CD4-positive, alpha-beta T cell treated with Interleukin-17A for 1 hour (primary cell): ENCODE measurements at places on chromosomes 11 and 22.

- no peak for DNase-seq
Observed at GRCh38 chr11:1153105-1153950, 4.4 kb upstream of the MUC5AC start.

GRCh38 chr22:43186272-43187170, at the start of gene TTLL12:
Gene TTLL12, minus strand, starts transcription at chr22:43187134. Its CDS starts 65 bp downstream, at chr22:43187069.
- peak; percentile 60 for DNase-seq

- peak; percentile 73 for DNase-seq
Observed at GRCh38 chr22:37674951-37675929, at the start of gene LGALS1. Gene LGALS1, plus strand, starts transcription at chr22:37675636. Its CDS starts 67 bp downstream, at chr22:37675703.

- DNase-seq: no peak
Observed at GRCh38 chr11:124207102-124207792, 24.1 kb downstream of the OR10D3 start.

- no peak for DNase-seq
Observed at GRCh38 chr11:45237711-45238315, 48.3 kb downstream of the SYT13 start.

DNA sequence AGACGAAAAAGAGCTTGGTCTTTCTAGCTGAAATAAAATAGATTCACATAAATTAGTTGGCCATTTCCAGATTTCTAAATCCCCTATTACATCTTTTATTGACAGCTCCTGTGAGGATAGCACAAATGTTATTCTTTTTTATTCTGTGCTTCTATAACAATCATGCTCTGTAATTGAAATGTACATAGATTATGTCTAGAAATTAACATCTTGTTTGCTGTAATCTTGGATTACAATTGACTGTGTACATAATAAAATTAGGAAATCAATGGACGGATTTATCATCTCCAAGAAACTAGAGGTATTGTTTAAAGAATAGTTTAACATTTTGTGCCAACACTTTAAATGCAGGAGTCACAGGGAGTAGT, 31.2 kb downstream of the IMMP1L start:
- no peak for DNase-seq

GRCh38 chr22:36103891-36104290, 56.7 kb downstream of the APOL3 start:
- DNase-seq: no peak

GRCh38 chr11:91786097-91786496, 438.5 kb upstream of the FAT3 start:
- no peak for DNase-seq

DNA sequence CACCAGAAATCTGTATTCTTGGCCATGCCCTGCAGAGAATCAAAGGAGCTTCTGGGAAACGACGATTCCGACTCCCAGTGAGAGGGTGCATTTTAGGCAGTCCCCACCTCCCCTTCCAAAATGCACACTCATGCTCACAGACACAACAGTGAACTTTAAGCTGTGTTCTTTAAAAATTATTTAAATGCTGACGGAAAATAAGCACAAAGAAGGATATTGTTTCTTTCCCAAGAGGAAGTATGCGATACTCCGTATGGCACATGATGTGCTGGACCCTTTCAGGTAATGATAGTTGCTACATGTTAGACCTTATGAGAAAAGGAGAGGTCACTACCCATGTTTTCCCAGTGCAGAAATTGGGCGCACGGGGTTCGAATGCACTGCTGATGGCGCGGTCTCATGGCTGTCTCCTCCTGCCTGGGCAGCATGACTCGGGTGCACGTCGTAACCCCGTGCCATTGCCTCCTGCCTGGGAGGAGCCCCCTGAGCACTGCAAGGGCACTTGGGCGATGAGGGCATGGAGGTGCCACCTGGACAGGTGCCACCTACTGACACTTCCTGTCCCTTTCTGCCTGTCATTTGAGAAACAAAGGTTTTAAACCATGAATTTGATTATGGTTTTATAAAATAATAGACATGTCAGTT, 63.9 kb upstream of the CTTN start:
- DNase-seq: no peak

GRCh38 chr11:94727819-94728218, 40.3 kb upstream of the AMOTL1 start:
- no peak for DNase-seq

- DNase-seq: peak; percentile 46
Observed at GRCh38 chr11:48028914-48029680, 48.7 kb downstream of the PTPRJ start.

DNA sequence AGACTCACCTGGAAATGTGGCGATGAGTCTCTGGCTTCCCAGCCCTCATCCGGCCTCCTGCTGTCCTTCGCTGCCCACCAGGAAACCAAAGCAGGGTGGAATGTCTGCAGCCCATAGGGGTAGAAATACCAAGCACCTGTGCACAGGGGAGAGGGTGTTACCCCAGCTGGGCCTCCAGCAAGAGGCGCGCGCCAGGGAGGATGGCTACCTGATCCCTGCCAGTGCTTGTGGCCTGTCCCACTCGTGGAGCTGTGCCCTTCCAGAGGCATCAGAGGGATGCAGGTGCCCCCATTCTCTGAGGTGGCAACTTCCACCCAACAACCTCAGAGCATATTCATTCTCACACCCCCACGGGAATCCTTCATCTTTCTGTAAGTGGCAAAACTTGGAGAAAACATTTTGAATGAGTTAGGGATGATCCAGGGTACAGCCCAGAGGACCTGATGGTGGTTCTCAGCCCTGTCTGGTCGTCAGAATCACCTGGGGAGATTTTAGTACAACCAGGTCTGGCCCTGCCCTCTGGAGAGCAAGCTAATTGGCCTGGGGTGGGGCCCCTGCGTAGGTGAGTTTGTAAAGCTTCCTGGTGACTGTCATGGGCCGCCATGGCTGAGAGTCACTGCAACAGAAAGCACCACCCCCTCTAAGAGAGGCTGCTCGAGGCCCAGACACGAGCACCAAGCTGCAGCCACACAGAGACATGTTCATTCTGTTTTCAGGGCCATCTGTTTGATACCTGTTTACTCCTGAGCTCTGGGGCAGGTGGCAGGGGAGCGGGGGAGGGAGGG, 9.9 kb downstream of the SUN2 start:
- no peak for DNase-seq

- DNase-seq: no peak
Observed at GRCh38 chr11:34490304-34490703, 23.3 kb downstream of the ELF5 start.

- no peak for DNase-seq
Observed at GRCh38 chr22:39130892-39131855, 21.3 kb downstream of the CBX7 start.

GRCh38 chr11:95904009-95904650, 19.8 kb downstream of the MTMR2 start:
- no peak for DNase-seq

DNA sequence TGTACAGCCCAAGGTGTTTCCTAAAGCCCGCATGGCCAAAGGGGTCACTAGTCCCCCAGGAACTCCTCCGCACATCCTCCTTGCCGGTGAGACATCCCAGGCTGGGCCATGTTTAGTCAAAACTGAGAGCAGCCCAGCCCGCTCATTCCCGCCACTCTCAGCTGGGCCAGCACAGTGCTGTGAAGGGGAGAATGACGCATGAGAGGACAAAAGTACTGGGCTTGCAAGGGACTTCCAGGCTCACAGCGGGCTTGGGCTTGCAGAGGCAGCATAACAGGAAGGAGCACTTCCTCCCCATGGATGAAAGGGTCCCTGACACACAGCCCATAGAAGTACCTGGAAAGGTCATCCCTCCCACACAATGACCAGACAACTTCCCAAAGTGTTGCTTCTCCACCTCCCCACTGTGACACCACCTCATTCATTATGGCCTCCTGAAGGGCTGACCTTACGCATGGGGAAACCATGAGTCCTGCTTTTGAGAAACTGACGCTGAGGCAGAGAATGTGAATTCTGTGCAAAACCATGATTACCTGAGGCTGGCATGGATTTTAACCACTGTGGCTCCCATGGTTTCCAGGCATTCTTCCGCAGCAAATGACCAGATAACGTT, 19.1 kb downstream of the ETS1 start:
- no peak for DNase-seq

GRCh38 chr11:7544021-7544420, 30.2 kb downstream of the PPFIBP2 start:
- no peak for DNase-seq

DNA sequence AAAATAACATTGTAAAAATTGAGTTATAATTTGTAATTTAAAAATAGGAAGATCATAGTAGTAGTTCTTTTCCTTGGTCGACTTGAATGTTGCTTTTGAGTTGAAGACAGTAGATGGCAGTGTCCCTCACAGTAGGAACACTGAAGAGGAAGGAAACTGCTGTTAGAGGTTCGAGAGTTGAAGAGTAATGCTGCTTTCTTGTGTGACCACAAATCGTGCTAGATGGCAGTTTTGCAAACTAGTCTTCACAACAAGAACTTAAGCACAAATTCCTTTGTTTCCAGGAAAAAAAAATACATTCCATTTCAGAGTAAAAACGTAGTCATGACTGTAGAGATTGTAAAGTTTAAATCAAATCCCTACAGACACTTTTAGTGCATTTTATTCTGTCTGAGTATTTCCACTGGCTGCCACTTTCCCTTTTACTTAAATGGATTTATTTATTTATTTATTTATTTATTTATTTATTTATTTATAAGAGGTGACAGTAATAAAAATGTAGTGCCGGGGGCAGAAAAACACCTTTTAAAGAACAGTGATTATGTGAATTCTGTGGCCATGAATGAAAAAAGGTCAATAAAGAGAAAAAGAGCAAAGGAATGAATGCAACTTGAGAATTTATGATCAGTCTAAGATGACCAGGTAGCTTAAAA, 54.6 kb downstream of the SPECC1L start:
- DNase-seq: peak; percentile 64

DNA sequence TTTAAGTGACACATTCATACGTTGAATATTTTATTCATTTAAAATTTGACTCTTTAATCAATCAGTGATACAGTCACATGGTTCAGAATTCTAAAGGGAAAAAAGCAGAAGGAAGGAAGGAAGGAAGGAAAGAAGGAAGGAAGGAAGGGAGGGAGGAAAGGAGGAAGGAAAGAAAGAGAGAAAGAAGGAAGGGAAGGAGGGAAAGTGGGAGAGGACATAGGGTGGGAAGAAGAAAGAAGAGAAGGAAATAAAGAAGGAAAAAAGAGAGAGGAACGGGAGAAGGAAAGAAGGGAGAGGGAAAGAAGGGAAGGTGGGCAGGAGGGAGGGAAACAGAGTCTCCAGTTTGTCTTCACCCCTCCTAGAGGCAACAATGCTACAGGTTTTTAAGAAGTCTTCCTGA, 518.6 kb downstream of the MIAT start:
- DNase-seq: no peak

GRCh38 chr22:45756558-45756957, 84.9 kb downstream of the ATXN10 start:
- DNase-seq: no peak
